ENCODE measurements at places on chromosomes 3 and 15.

DNA sequence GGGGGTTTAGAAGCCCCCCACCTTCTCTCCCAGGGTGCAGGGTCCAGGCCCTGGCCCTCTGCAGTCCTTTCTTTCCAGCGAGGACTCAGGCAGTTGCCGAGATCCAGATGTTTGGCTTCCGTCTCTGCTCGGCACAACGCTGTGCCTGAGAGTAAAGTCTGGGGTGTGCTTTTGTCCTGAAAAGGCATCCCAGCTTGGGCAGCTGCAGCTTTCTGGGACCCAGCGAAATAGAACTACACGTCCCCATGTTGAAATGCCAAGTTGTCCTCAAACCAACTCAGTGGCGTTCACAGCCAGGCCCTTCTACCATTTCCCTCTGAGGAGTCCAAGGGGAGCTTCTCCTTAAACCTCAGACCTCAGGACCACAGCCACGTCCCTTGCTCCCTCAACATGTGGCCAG is 23.1 kb downstream of the FGD5 start:
- DNase-seq, result no peak

GRCh38 chr3:108295421-108296175 is 750 bp upstream of the HHLA2 start:
- DNase-seq, result no peak

GRCh38 chr3:181683563-181683962 is 28.2 kb upstream of the SOX2 start:
- DNase-seq, result no peak

GRCh38 chr3:72274493-72275330 is 489.8 kb upstream of the PROK2 start:
- DNase-seq, result no peak

DNA sequence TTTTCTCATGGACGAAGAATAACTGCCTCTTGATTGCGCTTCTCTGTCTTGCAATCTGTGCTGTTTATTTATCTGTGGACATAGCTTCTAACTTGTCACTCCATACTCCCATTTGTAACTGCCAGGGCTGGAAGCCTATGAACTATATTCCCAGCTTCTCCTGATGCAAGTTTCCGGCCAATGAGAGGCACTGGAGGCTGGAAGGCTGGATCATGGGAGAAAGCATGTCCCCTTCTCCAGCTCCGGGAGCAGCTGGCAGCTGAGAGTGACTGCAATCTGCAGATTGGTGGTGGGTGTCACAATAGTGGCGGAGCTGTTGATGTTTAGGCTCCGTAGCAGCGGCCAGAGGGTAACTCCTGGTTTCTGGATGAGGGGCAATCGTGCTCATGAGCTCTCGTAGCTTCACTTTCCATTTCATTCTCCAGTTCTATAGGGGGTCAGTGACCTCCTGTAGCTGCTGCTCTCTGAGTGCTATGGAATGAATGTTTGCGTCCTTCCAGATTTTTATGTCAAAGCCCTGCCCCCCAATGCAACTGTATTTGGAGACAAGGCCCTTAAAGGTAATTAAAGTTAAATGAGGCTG is 35.7 kb upstream of the PCSK6 start:
- DNase-seq, result no peak

- no peak for DNase-seq
Observed at GRCh38 chr3:186509423-186509822, 34.8 kb downstream of the CRYGS start.

- no peak for DNase-seq
Observed at GRCh38 chr3:59608356-59608755, 558.5 kb upstream of the CFAP20DC start.

DNA sequence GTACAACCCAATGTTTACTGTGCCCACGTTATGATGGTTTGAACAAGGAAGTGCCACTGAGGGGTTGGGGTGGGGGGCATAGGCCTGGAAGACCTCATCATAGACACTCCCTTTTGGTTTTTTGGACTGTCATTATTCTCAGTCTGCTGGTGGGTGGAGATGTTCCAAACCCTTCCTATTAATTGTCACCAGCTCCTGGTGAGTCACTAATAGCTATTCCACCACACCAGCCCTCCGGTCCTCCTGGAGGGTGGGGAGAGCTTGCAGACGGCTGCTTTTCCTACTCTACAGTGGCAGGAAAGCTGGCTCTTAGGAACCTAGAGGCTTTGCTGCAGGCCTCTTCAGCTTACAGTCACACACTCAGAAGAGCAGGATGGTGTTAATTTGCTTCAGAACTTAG is 9.0 kb upstream of the COPG1 start:
- DNase-seq, result no peak

DNA sequence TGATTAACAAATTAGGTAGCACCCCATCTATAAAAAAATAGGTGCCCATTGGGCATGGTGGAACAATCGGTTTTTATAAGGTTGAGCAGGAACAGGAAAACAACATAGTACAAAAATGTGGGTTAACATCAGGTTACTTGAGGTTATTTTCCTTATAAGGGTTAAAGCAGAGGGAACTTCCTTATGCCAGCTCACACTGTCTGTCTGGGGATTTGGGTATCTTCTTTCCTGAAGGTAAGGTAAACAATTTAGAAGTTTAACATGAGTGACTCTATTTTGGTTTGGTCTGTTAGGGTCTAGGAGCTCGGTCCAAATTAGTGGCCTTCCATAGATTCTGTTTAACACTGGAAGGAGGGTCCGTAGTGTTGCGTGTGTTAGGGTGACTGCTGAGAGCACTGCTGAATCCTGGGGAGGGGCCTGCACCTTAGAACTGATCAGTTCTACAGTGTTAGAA is 14.7 kb downstream of the CHD2 start:
- DNase-seq, result no peak

DNA sequence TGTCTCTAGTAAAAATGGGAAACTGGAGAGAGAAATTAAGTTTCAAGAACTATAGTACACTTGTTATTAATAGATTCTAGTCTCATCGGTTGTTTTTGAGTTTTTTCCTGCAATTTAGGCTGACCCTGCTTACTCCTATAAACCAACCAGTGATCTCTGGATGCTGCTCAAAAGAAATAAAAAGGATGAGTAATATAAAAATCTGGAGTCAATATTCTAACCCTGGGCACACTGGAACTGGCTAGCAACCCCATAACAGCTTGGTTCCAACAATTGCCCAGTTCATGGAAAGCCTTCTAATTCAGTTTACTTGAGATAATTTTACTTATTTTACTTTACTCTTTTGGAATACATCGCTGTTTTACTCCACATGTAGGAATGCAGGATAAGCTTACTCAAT is 211.6 kb downstream of the GBE1 start:
- DNase-seq, result no peak

DNA sequence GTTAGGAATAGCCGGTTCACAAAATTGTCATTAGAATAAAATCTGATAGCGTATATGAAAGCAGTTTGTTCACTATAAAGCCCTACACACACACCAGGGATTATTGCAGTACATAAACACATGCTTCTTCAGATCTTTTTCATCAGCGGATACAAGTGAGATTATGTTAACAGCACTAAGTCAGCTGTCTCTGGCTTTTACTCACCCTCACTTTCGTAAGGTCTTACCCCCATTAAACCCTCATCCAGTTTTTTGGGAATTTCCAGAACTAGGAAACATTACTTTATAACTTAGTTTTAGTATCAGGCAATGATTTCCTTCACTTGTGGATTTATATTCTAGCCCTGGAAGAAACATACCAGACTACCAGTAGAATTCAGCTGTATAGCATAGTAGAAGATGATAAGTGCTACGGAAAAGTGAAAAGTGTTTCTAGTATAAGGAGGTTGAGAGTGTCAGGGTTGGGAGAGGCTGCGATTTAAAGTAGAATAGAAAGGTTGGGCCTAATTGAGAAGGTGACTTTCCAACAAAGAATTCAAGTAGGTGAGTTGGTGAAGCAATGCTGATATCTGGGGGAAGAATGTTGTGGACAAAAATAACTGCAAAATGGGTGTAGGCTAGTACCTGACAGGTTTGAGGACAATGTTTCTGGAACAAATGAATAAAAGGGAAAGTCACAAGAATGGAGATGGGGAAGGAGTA is 22.7 kb downstream of the TMEM207 start:
- DNase-seq, result no peak

- no peak for DNase-seq
Observed at GRCh38 chr3:94019659-94020058, 8.7 kb downstream of the STX19 start.
